Muscle of leg (tissue), 16 donors: ENCODE measurements at places on chromosomes 2 and 18.

DNA sequence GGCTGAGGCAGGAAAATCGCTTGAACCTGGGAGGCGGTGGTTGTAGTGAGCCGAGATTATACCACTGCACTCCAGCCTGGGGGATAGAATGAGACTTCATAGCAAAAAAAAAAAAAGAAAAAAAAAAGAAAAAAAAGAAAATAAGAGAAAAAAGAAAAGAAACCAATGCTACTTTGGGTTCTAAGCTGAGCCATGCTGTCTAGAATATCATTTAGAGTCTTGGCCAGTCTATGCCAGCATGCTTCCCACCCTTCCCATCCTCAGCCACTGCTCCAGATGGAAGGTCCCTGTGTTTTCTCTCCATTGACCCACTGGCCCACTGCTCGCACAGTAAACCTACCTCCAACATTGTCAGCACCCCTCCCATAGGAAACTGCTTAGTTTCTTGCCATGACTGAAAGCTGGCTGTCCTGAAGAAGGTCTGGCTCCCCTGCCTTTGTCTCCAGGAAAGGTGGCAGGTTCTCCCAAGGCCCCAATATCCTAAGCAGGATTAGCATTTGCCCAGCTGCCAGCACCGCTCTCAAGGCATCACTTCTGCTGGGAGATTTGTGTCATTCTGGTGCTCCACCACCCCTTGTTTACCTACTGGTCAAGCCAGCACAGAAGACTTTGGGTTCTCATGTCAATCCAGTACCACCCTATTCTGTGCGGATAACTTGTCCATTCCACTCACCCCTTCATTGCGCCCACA lies 47.3 kb upstream of the PAPOLG start:
- no peak for DNase-seq

DNA sequence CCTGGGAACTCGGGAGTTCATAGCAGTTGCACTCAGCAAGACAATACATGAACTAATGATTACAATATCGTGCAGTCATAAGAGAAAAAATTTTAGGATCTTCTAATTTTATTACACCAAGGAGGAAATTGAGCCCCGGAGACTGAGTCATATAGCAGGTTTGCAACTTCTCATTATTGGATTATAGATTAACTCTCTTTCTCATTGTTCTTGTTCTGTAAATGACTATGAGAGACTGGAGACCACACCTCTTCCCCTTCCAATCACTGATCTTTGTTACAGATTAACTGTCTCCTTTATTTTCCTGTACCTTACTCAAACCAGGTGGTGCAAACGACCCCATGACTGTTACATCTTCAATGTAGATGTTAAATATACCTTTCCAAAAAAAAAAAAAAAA lies 435.8 kb upstream of the DDX18 start:
- DNase-seq, result no peak

DNA sequence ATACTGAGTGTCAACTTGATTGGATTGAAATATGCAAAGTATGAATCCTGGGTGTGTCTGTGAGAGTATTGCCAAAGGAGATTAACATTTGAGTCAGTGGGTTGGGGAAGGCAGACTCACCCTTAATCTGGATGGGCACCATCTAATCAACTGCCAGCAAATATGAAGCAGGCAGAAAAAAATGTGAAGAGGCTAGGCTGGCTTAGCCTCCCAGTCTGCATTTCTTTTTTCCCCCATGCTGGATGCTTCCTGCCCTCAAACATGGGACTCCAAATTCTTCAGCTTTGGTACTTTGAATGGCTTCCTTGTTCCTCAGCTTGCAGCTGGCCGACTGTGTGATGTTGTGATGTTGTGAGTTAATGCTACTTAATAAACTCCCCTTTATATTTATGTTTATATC lies 577.4 kb downstream of the CPS1 start:
- DNase-seq, result no peak

- DNase-seq, result no peak
Measured at GRCh38 chr18:35089382-35089781, 48.2 kb downstream of the MAPRE2 start.

- DNase-seq, result no peak
Measured at GRCh38 chr2:238513346-238513745, 86.6 kb downstream of the ASB1 start.

GRCh38 chr2:173972165-173972564 lies 7.0 kb upstream of the SP3 start:
- DNase-seq, result no peak
